ENCODE measurements at places on chromosomes 6 and 20.

DNA sequence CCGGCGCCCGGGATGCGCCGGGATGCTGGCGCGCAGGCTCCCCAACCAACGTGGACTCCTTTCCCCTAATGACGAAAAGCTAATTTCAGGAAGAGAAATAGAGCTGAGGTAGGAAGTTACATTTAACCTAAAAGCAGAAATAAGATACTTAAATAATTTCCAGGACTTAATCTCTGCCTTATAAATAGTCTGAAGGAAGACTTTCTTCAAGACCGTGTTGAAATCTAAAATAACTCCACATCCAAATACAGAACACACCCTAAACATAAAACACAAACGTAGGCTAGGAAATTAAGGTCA lies 1.3 kb downstream of the ASF1A start:
- no peak for DNase-seq

GRCh38 chr20:63691711-63692435 lies 4.6 kb upstream of the TNFRSF6B start:
- DNase-seq = no peak

GRCh38 chr6:16109659-16110305 lies 19.1 kb upstream of the MYLIP start:
- peak; percentile 62 for DNase-seq

DNA sequence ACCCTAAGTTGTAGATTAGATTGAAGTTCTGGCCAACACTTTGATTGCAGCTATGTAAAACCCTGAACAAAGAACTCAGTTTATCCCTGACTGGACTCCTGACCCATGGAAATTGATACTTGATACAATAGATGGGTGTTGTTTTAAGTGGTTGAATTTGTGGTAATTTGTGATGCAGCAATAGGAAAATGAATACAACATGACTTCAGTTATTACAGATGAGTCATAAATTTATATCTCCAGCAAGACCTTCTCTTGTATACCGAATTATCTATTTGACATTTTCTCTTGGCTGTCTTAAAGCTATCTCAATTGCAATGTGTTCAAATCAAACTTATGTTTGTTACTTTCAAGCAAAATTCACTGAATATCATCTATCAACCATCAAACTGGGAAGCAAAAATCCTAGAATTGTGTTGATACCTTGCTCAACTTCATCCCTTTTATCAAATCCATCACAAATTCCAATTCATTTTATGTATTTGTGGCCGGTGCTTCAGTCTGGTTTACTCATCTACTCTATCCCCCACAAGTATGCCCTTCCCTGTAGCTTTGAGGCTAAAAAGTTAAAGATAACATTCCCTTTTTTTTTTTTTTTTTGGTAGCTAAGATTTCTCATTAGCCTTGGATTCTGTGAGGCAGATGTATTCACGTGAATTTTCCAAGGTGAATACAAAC lies 129.4 kb upstream of the CENPW start:
- DNase-seq = no peak

GRCh38 chr6:20509212-20509611 lies 25.0 kb upstream of the CDKAL1 start:
- DNase-seq = no peak

DNA sequence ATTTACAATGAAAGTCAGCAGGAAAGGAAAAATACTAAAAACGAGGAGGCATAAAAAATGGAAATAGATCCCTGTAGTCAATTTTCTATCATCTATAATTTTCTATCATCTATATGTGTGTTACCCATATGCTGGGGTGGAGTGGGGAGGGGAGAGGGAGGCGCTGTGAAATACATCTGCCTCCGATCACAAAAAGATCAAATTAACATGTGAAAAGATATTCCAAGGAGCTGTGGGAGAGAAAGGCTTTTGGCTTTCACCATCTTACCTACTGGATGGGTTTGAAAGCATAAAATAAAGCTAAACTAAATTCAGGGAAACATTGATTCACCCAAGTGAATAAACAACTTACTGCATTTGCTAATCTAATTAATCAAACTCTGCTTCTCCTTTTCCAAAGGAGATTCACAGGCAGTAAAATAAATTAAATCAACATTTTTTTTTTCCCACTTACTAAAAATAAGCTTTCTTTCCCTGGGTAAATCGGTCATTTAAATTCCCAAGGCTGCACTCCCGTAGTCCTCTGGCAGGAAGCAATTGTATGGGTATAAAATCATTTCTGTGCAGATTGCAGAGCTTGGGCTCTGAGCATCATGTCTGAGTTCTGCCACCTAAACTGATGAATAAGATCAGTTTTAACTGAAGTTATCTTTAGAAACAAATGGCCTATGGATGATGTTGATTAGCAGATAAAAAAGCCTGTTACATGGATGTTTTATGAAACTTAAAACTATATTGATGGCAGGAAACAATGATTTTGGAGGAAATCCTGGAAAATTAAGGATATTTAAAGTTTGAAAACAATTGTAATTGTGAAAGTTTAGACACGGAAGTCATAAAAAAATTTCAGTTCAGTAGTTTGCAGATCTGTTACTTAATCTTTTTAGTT lies 147.9 kb downstream of the SOX4 start:
- DNase-seq = no peak

Data from NCI-H2029 (cell line).